Right cardiac atrium (tissue), 5 donors: ENCODE measurements at places on chromosomes 13 and 19. TPM values are rescaled to one million over a fixed set of nuclear protein-coding genes. Genes with fewer than 3 reads are reported as not detected.

The FBXO27 gene
- 10.9 TPM for polyA plus RNA-seq

The CAPN12 gene
- polyA plus RNA-seq = 0.91 TPM

The DIAPH3 gene
- 0.09 TPM for polyA plus RNA-seq

The DPY19L3 gene
- 3.2 TPM for polyA plus RNA-seq

The MAP4K1 gene
- 0.88 TPM for polyA plus RNA-seq
